ENCODE measurements at places on chromosomes 4 and X.

GRCh38 chr4:129829373-129829772 lies 733.4 kb downstream of the C4orf33 start:
- no peak for DNase-seq

DNA sequence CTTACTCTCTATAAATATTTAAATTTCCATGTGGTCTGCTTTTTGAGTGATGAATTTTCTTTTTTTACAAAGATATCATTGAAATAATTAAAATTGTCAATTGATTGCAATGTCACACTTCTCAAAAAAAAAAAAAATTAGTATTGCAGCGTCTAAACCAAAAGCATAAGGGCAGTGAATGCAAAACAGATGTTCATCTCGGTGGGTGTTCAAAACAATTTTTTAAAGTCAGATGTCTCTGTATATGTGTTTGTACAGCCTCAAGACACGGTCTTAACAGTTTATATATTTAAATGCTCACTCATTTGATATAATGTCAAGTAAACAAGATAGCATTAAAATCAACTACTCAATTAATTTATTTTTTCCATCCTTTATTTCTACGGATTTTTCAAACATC lies 52.3 kb downstream of the PALLD start:
- DNase-seq = no peak

- no peak for DNase-seq
Measured at GRCh38 chrX:101693476-101693875, 33.8 kb upstream of the ARMCX2 start.

DNA sequence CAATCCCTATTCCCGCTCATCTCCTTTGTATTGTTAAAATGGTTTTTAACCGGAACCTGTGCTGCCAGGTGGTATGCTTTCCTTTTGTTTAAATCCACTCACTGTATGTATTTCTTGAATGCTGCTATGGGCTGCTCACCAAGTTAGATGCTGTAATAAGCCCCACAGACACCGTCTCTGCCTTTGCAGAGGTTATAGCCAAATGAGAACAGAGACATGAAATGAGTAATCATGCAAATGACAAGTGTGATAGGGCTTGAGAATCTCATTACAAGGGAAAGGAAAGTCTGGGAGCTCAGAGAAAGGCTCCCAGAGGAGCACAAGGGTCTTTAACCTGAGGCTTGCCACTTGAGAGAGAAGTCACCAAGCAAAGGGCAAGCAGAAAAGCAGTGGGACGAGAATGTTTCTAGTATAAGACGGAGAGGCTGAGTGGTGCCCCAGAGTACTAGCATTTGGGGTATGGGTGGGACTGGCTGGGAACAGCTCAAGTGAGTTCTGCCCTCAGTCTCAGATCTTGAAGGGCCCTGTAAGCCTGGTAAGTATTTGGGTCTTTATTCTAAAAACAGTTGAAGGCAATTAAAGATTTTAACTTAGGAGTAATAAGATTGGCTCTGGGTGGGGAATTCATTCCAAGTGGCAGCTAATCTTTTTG lies 110.8 kb upstream of the H2AZ1 start:
- DNase-seq = no peak

DNA sequence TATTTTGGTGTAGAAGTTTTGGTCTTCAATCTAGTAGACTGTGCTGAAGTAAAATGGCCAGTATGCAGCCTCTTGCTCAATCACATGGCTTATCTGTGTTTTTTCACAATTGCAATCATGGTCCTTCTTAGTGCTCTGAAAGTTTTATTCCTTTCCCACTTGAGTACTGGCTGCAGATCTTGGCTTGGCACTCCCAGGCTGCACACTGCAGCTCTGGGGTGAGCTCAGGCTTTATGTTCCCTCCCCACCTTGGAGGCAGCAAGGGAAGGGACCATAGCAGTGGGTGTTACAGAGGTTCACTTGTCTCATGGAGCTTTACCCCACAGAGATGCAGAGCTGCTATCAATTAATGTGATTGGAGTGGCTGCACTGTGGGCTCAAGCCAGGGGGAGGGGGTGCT lies 156.0 kb downstream of the TENT5D start:
- DNase-seq = no peak

- no peak for DNase-seq
Measured at GRCh38 chrX:40245488-40246071, 147.8 kb upstream of the BCOR start.

- no peak for DNase-seq
Measured at GRCh38 chr4:174524242-174524641, 2.0 kb upstream of the HPGD start.

GRCh38 chrX:124190440-124190839 lies 142.0 kb upstream of the TEX13D start:
- no peak for DNase-seq

GRCh38 chrX:131821945-131822622 lies 201.0 kb upstream of the STK26 start:
- DNase-seq = no peak

DNA sequence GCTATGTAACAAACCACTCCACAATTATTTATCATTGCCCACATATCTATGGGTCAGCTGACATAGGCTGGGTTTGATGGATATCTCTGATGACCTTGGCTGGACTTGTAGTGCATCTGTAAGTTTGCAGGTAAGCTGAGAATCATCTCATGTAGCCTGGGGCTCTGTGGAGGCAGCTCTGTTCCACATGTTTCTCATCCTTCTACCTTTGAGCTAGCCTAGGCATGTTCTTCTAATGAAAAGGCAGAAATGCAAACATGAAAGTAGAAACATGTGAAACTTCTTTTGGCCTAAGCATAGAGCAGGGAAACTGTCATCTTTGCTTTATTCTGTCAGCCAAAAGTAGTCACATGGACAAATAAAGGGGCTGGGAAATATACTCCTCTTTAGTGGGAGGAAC lies 18.2 kb downstream of the MRPL1 start:
- DNase-seq = no peak

DNA sequence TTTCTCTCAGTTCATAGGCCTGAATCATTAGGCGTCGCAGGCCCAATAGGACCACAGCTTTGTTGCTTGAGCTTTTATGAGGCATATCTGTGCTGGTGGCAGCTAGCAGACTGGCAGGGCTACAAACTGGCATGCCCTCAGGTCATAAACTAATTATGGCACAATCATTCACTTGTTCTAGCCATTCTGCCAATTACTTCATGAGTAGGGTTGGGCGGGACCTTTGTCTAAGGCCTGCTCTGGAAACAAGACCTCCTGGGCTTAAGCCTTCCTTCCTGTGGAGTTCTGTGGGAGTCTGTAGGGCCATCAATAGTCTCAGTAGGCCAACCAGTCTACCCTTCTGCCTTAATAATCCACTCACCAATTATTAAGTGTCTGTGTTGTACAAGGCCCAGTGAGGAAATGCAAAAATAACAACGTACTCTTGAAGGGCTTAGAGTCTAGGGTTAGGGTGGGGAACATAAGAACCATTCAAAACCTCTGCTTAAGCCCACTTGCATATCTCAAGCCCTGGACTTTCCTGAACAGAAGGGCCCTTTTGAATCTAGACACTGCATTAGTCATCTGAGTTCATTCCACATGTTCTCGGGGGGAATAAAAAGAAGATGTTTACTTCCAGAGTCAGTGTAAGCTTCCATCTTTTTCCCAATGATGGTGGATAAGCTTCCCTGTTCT lies 44.5 kb downstream of the SHROOM4 start:
- no peak for DNase-seq

DNA sequence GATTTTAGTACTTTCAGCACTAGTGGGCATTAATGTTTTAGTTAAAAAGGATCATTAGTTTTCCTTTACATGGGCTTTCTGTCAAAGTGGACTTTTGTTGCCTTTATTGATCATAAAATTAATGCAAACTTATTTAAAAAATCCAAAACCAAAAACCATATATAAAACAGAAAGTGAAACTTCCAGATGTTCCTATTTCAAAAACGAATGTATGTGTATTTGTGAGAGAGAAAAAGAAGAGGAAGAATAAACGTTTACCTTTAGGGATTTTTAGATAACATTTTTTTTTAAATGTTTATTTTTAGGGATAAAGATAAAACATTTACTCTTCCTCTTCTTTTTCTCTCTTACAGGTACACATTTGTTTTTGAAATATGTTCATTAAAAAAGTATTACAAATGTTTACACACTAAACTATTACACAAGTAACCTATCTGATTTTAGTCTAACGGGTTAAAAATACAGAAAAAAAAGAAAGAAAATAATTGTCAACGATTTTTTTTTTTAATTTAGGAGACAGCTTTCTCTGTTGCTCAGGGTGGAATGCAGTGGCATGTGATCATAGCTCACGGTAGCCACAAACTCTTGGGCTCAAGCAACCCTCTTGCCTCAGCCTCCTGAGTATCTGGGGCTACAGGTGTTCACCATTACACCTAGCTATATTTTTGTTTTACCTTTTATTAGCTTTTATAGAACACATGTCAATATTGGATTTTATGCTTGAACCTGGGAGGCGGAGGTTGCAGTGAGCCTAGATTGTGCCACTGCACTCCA lies 16.8 kb upstream of the COX18 start:
- no peak for DNase-seq

- DNase-seq = peak; percentile 0
Measured at GRCh38 chr4:104451573-104451972, 43.1 kb downstream of the CXXC4 start.

GRCh38 chr4:1478766-1479355 lies 72.6 kb upstream of the NKX1-1 start:
- no peak for DNase-seq

GRCh38 chr4:82363896-82364487 lies 9.8 kb downstream of the HNRNPD start:
- no peak for DNase-seq

DNA sequence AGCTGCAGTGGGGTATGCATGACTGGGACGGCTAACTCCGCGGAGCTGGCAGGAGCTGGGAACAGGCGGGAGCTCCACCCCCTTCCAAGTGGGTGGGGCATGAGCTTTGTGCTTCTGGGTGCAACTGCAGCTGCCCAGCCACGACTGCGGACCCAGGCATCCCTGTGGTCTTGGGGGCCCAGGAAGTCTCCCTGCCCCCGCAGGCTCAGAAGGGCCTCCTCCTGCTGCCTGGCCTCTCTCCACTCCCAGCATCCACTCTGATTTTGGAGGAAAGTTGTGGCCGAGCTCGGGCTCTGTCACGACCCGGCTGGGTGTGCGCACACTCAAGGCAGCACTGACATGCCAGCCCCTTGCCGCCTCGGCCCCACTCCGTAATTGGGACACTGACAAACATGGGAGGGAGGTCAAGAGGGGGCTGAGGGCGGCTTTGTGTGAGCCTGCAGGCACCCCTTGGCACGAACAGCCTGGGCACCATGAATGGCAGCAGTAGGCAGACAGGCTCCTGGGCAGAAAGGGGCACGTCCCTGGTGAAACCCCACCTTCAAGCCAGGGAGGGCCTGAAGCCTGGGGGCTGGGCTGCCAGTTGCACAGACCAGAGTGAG lies 822.6 kb downstream of the GLUD2 start:
- DNase-seq = no peak

DNA sequence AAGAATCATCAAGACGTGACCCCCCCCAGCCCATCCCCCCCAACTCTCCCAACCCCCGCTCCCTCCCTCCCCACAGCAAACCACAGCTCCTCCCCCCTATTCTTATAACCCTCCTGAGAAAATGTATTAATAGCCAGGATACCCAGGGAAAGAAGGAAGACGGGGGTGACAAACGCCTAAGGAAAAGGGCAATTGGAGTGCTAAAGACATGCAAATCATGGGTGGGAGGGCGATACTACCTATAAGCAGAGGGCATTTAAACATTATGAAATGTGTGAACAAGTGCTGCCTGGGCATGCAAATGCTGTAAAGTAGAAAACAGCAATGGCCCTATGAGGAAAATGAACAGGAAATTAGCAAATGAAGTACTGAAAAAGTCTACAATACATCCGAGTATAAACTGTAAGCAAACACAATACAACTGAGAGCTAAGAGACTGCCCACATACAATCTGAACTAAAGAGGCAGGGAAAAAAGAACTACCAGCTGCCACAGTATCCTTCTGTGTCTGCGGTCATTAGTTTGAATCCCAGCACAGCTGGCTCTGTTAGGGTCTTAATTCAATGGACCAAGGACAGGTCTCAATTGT lies 2.4 kb downstream of the CXXC4 start:
- peak; percentile 49 for DNase-seq

DNA sequence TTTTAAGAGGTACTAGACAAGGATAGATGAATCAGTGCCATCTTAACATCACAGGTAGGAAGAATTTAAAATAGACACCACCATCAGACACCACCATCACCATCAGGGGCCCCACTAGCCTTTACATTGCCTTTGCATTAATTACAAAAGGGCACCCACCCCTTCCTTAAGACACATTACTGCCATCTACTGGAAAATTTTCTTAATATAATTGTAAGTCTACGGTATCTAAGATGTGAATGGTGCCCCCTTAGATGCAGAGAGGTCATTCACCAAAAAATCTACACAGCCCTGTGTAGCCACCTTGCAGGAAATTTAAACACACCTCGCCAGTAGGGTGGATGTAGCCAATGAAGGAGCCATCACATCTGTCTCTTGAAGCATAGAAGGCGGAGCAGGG lies 184.1 kb downstream of the MID1IP1 start:
- DNase-seq = peak; percentile 5

DNA sequence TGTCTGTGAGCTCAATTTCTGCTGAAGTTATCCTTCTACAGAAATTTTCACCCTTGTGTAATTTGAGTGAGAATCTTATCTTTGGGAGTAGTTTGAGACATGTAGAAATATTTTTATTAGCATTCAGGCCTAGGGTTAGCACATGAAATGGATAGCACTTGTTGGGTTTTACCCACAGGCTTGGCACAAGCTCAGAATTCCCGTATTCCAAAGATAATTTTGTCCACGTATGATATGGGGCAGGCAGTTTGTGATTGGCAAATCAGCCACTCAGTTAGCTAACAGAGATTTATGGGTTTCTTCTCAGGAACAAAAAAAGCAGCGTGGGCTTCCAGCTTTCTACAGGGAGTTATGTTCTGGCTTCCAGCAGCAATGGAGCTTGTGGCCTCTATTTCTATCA lies 117.9 kb upstream of the DCAF8L1 start:
- no peak for DNase-seq

GRCh38 chr4:113998531-113998930 lies 19.1 kb upstream of the ARSJ start:
- DNase-seq = no peak

DNA sequence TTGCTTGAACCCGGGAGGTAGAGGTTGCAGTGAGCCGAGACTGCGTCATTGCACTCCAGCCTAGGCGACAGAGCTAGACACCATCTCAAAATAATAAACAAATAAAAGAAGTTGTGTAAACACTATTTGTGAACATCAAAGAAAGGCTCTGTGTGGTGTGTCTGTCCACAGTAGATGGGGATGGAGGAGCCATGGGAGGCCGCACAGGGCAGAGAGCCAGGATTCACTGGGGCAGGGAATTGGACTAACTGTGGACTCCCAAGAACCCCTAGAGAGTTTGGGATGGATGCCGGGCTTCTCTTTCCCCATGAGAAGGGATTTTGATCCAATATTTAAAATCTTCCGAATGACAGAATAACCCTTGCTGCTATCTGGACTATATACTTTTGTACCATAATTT lies 26.5 kb downstream of the TBC1D1 start:
- no peak for DNase-seq

DNA sequence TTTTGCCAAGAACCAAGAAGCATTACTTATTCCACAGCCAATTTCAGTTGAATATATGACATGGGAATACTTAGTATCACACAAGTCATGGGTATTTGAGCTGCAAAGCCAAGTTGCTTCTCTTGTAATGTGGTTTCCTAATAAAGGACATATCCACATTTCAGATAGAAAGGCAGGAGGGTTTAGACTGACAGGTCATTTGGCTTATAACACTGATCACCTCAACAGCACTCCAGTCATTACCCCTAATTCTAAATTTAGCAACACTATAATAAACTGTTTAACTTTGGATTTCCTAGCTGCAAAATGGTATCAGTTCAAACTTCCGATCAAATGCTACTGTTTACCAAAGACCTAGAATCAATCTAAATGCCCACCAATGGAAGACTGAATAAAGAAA lies 114.0 kb upstream of the FTHL17 start:
- no peak for DNase-seq

- DNase-seq = no peak
Measured at GRCh38 chr4:41363384-41363981, 106.8 kb downstream of the UCHL1 start.
